ENCODE measurements at places on chromosomes 16 and 17.

- DNase-seq, result no peak
These were observed 50.7 kb downstream of the SMURF2 start for GRCh38 chr17:64611369-64611768.

DNA sequence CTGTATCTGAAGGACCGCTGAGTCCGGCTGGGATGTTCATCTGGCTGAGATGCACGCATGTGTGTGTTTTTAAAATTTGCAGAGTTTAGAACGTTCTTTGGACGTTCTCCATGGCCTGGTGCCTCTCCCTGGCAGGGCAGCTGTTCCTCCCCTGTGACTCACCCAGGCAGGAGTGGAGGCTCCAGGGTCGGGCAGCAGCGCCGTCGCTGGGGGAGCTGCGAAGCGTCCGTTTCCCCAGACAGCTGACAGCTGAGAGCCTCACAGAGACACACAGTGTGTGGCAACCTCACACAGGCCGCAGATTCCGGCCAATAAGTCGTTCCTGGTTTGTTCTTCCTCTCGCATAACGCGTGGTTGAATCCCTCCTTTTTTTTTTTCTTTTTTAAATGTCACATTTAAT is 80.6 kb downstream of the OR1D5 start:
- peak; percentile 93 for DNase-seq

GRCh38 chr17:7959503-7960253 is 27.7 kb downstream of the CNTROB start:
- DNase-seq, result peak; percentile 79

- DNase-seq, result no peak
These were observed 8.9 kb upstream of the KRT19 start for GRCh38 chr17:41536741-41537613.

GRCh38 chr17:45836047-45837044 is 8.3 kb upstream of the SPPL2C start:
- DNase-seq, result no peak

- DNase-seq, result peak; percentile 97
These were observed 575.9 kb downstream of the WWOX start for GRCh38 chr16:78675312-78675711.

GRCh38 chr16:30357715-30358576 is 2.8 kb upstream of the CD2BP2 start:
- DNase-seq, result no peak

GRCh38 chr17:19619705-19620325 is 28.7 kb upstream of the ALDH3A2 start:
- no peak for DNase-seq

DNA sequence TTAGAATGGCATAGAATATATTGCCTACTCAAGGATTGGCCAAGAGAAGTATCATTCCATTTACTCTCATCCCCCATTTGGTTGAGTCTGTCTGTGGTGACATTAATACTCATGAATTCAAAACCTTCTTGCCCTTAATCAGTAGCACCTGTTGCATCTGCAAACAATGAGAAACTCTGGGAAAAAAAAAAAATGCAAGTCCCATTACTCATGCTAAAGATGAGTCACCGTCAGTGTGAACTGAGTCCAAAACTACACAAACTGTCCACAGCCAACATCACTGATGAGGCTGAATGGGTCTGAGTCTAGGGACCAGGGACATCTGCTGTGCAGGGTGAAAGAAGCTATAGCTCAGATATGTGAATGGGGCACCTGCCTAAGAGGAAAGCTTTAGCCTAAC is 96.9 kb upstream of the ADAMTS18 start:
- DNase-seq, result peak; percentile 11

GRCh38 chr16:9344508-9344907 is 253.1 kb downstream of the HAPSTR1 start:
- DNase-seq, result no peak

- DNase-seq, result peak; percentile 41
These were observed 26.9 kb downstream of the USP43 start for GRCh38 chr17:9672266-9672665.

DNA sequence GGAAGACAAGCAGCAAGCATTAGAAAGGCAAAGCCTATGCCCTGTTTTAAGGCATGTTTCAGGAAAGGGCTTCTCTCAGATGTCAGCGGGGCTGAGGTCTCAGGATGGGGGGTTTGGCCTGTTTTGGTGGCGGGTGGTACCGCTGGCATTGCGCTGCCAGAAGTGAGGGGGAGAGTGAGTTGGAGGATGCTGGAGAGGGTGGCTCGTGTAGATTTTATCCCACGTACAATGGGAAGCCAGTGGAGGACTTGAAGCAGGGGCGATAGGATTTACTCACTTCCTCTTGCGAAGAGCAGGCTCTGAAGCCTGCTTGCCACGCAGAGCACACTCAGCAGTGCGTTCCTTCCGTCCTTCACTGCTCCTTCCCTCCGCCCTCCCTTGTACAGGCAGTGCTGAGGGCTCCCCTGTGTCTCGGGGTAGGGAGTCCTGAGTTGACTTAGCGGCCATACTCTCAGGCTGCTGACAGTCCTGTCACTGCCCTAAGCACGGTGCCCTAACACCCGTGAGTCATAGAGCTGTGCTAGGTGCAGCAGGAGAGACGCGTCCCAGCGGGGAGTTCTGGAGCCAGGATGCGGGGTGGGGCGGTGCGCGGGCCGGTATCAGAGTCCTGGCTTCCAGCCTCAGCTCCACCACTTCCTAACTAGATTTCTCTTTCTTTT is 113.1 kb downstream of the SNX29 start:
- peak; percentile 58 for DNase-seq

GRCh38 chr17:40506786-40507185 is 5.4 kb upstream of the TNS4 start:
- DNase-seq, result no peak

DNA sequence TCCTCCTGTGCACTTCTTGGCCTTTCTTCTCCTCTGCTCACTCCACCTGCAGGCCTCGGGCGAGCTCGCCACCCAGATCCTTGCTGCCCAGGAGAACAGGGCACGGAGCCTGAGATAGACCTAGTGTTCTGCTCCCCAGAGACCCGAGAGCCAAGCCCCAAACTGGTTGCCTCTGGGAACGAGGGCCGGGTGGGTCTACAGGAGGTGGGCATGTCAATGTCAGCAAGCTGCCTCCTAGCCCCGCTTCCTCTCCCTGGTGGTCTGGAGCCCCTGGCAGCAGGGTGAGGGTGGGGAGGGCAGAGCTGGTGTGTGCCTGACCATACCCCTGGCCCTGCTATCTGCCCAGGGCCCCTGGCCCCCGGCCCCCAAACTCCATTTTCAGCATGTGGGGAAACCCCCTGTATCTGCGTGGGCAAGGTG is 841 bp upstream of the NDRG4 start:
- no peak for DNase-seq

DNA sequence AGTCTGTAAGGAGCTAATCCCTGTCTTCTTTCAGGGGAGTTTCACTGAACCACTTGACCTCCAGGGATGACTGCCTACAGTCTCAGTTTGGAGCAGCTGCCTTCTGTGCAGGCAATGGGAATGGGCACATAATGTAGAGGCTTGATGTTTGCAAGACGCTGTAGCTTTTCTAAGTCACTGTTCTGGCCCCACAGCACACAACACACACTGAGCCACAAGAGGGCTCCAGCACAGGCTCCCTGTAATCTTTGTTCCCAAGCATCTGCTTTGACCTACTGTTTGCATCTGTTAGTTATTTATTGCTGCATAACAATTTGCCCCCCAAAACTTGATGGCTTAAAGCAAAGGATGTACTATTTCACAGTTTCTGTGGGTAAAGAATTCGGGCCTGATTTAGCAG is 419.0 kb upstream of the ASIC2 start:
- DNase-seq, result no peak

DNA sequence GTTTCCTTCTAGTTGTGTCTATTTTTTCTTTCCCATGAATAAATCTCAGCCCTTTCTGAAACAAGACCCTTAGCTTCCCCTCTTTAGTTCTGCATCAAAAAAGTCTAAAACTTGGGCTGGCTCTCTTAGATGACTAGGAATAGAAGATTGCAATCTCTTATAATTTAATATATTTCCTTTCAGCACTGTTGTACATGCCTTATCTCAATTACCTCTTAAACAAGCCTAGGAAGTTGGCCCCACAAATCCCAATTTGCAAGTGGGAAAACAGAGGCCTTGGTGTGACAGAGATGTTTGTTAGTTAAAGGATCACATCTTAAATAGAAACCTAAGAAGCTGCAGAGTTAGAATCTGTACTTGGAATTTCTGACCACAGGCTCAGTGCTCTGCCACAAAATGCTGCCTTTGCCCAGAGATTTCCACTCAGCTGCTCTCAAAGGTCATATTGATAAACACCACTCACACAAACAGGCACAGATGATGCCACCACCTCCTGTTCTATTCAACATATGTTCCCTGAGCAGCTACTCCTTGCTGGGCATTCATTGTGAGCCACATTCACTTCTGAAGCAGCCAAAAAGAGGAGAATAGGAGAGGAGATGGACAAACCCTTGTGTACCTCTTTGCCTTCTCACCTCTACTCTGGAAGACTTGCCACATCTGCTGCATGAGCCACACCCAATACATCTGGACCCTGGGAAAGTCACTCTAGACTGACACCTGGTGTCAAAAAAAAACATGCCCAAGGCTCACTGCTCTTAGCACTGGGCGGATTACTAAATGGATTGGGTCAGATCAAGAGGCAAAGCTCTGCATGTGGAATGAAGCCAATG is 5.5 kb downstream of the CCDC182 start:
- peak; percentile 38 for DNase-seq

- no peak for DNase-seq
These were observed 2.2 kb downstream of the HID1 start for GRCh38 chr17:74970395-74970794.

DNA sequence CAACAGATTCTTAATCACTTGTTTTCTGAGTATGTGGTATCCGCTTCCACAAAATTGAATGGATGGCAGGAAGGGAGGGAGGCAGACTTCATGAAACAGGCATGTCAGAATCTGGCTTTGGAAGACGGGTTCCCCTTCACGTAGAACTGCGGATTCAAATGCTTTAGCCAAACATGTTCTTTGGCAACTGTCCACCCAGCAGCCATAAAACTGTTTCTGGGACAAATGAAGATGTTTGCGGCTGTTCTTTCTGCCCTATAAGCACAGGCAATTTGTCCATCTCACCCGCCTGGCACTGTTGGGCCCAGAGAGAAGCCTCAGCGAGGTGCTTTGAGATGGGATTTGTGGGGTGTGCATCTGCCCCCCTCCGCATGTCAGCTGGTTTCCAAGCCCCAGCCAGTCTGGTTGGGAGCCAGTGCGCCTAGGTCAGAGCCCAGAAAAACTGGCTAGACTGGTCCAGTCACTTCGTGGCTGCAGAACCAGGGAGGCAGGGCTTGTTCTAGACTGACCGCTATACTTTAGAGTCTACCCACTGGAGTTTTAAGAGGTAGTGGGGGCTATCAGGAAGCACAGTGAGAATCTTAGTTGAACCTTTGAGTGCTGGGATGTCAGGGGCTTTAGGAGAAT is 6.3 kb downstream of the CRHR1 start:
- DNase-seq, result peak; percentile 16

- no peak for DNase-seq
These were observed 45.8 kb downstream of the RND2 start for GRCh38 chr17:43070872-43071271.

DNA sequence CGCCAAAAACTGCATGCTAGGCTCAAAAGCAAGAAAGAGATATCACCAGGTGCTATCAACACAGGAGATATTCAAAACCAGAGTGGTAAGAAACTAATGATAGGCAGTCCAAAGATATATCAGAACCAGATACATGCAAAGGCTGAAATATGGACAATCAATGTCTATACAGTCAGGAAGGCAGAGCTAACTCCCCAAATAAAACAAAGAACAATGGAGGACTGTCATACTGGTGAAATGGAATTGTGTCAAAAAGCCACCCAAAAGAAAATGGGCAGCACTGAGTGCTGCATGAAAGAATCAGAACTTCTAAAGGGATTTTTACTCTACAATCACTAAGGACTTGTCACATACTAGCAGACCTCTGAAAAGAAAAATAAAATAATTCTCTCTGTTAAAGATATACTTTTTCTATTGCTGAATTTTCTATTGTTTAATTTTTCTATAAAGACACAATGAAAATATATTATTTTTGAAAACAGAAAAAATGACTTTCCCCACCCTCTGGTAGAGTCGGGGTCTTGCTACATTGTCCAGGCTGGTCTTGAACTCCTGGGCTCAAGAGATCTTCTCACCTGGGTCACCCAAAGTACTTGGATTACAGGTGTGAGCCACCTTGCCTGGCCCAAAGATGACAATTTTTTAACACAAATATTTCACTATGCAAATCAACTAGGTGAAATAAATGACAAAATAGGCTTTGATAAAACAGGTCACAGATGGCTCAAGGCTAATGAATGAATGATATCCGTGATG is 98.2 kb downstream of the USP32 start:
- no peak for DNase-seq

DNA sequence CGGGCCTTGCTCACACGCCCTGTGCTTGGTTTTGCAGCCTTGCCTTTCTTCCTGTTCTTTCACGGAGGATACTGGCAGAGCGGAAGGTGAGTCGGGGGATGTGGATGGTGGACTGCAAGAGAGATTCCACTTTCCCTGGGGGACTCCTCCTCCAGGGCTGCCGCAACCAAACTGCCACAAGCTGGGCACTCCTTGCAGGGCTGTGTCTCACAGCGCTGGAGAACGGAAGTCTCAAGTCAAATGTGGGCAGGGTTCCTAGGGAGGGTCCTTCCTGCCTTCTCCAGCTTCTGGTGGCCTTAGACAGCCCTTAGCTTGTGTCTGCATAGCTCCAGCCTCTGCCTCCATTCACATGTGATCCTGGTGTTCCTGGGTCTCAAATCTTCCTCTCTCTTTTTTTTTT is 11.4 kb upstream of the BIRC5 start:
- no peak for DNase-seq

DNA sequence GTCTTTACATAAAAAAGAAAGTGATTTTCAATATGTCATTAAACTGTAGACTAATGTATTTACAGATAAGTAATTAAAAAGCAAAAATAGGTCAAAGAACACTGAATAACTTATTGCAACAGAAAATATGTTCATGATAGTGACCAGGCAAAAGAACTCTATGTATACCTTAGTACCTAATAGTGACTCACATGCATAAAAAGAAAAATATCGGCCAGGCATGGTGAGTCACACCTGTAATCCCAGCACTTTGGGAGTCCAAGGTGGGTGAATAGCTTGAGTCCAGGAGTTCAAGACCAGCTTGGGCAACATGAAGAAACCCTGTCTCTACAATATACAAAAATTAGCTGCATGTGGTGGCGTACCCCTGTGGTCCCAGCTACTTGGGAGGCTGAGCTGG is 33.0 kb upstream of the TOM1L1 start:
- DNase-seq, result no peak

DNA sequence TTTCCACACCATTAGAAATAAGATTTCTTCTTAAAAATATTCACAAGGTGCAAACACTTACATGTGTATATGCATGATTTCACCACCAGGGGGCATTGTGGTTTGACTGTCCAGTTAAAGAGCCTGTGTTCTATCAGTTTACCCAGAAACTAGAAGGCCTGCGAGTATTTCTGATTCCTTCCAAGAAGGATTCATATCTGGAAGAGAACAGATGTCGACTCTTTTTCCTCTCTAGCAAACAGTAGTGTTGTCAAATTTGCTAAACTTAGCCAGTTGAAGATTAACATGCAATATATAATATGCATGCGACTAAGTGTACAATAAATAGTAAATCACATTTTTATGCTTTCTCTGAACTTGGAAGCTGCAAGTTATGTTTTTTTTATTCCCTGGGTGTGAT is 404.1 kb downstream of the WWOX start:
- peak; percentile 86 for DNase-seq

- no peak for DNase-seq
These were observed 10.9 kb downstream of the COG4 start for GRCh38 chr16:70512456-70512855.

GRCh38 chr16:29139261-29139802 is 154.5 kb downstream of the LAT start:
- no peak for DNase-seq

- no peak for DNase-seq
These were observed 394.5 kb downstream of the XYLT1 start for GRCh38 chr16:17076092-17076754.

All from fibroblast of villous mesenchyme (primary cell).